ENCODE measurements at places on chromosomes 13 and 19. TPM values are rescaled to one million over a fixed set of nuclear protein-coding genes. Genes with fewer than 3 reads are reported as not detected.

The CLEC11A gene
- 40.1 TPM for polyA plus RNA-seq

The FFAR1 gene
- 0.06 TPM for polyA plus RNA-seq

The THSD8 gene
- 5.8 TPM for polyA plus RNA-seq

The FIZ1 gene
- polyA plus RNA-seq, result 21.7 TPM

The PNMA8C gene
- 0.58 TPM for polyA plus RNA-seq

The TLE6 gene
- polyA plus RNA-seq, result 11.5 TPM

The CCDC8 gene
- 52.9 TPM for polyA plus RNA-seq

The METTL21C gene
- polyA plus RNA-seq, result not detected

The FXYD3 gene
- polyA plus RNA-seq, result 20.3 TPM

DNA sequence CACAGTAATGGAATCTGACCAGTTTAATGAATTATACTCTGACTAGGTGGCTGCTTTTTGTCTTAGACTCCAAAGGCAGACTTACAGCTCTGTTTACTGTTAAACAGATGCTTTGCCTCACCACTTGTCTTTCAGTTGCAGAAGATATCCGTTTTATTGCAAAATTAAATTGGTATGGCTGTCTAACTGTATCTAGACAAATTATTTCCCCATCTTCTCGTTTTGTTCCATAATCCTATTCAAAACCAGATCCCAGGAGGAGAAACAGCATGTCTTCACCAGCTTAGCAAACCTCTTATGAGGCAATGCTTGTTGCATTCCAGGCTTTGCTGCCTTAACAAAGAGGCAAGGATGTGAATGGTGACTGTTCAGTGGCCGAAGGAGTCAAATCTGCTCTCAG is 215.6 kb downstream of the TDRD3 start:
- DNase-seq, result no peak

- no peak for DNase-seq
These were observed 640 bp upstream of the EPOR start for GRCh38 chr19:11384778-11385129.

GRCh38 chr19:34172661-34173192 is 423 bp downstream of the LSM14A start:
- DNase-seq, result peak; percentile 65

DNA sequence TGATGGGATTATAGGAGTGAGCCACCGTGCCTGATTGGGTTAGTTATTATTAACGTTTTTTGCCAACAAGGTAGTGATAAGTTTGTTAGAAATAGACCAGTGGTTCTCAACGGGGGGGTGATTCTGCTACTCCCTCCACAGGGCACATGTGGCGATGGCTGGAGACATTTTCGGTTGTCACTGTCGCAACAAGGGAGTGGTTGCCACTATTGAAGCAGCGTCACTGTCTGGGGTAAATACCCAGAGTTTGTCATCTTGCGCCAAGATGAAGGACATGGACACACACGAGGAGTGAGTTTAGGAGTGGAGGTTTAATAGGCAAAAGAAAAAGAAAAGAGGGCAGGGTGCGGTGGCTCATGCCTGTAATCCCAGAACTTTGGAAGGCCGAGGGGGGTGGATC is 18.9 kb downstream of the ADGRE3 start:
- no peak for DNase-seq

DNA sequence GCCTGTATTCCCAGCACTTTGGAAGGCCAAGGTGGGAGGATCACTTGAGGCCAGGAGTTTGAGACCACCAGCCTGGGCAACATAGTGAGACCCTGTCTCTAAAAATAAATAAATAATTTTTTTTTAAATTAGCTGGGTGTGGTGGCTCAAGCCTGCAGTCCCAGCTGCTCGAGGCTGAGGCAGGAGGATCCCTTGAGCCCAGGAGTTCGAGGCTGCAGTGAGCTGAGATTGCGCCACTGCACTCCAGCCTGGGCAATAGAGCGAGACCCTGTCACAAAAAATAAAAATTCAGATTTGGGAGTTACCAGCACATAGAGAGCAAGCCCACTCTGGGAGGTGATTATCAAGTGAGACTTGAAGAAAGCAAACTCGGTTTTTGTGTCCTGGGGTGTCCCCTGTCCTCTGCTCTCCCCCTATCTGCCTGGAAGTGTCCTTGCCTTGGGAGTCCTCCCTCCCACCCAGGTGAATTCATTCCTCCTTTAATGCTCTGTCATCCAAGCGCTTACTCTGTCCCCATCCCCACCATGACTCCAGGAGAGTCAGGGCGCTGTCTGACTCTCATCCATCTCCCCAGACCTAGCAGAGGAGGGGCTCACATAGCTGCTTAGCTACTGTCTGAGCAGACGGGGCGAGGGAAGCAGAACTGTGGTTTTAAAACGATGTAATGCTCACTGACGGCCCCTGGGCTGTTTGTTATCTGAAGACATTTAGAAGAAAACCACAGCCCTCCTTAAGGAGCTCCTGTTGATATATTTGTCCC is 146.8 kb downstream of the STK24 start:
- DNase-seq, result no peak

GRCh38 chr19:17136021-17136420 is 60.4 kb downstream of the MYO9B start:
- DNase-seq, result no peak

DNA sequence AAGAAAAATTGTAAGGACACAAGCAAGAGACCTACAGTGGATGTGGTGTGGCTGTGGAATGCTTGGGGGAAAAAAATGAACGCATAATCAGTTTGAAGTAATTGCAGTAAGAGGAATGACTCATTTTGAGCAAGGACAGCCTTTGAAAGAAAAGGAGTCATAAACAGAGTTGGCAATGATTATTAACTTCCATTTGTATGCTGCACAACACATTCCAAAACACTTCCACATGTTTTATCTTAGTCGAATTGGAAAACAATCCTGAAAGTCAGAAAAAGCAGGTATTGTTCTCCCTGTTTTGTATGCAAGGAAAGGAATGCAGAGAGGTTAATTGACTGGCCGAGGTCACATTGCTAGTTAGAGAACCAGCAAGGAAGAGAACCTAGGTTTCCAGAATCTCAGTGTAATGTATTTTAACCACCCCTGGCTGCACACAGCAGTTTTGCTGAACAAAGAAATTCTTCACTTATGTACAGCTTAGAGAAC is 630.0 kb upstream of the MIR17HG start:
- DNase-seq, result no peak

DNA sequence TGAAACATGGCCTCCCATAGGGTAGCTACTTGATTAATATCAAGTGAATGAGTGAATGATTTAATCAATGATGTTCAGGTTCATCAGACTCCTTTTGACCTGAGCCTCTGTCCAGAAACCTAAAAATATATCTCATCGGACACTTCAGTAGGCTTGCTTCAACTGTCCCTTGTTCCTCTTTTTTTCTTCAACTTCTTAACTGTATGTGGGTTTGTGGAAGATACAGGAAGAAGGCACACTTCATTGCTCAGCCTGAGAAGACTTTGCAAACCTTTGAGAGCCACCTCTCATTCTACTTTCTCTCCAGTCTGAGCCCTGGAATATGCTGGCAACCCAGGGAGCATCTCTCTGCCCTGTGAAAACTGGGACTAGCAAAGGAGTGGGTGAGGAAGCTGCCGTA is 557.0 kb downstream of the FGF9 start:
- DNase-seq, result no peak

DNA sequence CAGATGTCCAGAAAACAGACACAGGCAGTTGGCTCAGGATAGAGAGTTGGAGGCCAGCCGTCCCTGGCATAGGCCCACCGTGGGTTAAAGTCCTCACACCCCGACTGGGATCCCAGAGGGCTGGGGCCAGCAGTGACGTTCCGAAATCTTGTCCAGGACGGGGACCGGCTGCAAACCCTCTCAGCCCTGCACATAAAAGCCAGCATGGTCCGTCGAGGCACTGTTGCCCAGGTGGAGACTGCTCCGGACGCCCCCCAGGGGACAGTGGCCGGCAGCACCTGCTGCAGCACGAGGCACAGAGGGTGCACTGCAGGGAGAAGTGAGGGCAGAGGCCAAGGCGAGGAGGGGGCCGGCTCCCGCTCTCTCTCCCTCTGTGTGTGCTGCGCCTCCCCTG is 4.3 kb upstream of the IFNL2 start:
- DNase-seq, result no peak

GRCh38 chr13:75896271-75896670 is 260.1 kb downstream of the LMO7 start:
- DNase-seq, result no peak

DNA sequence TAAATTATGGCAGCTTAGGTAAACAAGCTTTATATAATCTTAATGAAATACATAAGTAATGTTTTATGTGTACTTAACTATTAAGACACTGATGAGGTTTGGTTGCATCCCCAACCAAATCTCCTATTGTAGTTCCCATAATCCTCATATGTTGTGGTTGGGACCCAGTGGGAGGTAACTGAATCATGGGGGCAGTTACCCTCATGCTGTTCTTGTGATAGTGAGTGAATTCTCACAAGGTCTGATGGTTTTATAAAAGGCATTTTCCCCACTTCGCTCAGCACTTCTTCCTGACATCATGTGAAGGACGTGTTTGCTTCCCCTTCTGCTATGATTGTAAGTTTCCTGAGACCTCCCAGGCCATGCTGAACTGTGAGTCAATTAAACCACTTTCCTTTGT is 212.7 kb downstream of the DIAPH3 start:
- no peak for DNase-seq

- DNase-seq, result no peak
These were observed 39.9 kb upstream of the TMTC4 start for GRCh38 chr13:100714478-100714877.

DNA sequence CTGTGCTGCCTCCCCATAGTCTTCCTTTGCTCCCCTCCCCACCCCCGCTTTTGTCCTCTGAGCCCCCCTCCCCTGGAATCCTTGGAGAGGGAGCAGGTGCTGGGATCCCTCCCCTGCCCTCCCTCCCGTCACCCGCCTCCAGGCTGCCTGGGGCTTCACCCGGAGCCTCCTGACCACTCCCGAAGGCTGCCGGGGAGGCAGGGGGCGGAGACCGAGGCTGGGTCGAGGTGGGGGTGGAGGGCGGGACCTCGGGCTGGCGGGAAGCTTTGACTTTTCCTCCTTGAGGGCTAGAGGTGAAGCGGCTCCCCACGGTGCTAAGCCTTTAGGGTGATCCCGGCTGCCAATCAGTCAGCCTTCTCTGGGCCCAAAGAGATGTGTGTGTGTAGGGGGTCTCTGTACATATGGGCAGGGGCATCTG is 1.5 kb downstream of the KMT5C start:
- DNase-seq, result peak; percentile 90

GRCh38 chr19:53511933-53512374 is 26.0 kb upstream of the ZNF331 start:
- DNase-seq, result no peak

DNA sequence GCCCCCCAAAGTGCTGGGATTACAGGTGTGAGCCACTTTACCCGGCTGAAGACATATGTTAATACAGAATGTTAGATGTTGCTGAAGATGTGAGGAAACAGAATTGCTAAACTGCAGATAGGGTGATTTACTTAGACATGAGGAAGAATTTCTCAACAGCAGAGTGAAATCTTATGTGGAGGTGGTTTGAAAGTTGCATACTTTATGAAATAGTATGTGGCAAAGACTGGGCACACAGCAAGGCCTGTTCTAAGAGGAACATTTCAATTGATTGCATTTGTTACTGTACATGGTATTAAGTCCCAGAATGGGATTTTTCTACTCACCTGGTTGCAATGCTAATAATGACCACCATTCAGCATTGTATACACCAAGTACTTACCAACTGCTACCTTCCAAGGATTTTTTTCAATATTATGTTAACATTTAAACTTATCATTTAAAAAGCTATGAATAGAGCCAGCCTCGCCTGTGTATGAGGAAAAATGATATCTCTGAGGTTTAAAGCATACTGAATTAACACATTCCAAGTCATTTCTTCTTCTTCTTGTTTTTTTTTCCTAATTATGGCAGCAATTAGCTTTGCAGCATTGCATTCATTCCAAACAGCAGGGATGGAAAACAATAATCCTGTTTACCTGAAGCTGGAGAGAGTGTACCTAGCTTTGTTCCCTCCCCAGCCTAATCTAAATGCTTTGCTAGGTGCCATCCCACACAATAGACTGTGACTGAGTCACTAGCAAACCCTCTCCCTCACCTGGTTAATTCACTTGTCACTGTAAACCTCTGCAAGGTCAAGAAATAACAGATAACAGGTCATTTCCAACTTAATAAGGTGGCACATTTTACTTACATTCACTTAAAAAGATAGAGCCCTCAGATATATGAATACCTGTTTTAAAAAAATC is 19.4 kb upstream of the KLF5 start:
- DNase-seq, result no peak

DNA sequence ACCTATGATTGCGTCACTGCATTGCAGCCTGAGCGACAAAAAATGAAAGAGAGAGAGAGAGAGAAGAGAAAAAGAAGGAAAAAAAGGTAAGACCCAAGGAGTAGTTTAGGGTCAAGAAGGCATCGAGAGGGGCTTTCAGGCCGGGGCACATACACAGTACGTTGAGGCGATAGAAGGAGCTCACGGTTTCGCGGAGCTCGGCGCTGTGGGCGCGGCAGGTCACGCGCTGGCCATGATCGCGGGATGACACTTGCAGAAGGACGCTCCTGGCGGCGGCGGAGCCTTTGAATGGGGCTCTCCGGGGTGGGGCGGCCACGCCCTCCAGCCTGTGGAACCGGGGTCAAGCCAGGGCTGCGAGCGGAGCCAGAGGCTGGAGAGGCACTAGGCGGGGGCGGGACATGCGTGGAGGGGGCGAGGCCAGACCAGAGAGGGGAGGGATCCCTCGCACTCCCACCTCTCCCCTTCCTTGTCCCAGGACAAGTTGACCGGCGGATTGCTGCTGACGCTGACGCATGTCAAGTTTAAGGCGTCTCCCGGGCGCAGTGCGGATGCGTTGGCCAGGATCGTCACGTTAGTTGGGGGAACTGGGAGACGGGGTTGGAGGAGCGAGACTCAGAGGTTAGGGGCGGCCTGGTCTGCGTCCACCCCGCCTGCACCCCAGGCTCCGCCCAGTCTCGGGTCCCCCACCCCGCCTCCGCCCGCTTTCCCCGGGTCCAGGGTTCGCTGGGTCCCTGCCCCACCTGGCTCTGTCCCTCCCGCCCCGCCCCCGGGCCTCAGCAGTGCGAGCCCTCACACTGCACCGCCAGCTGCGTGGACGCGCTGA is 6.9 kb downstream of the NPHS1 start:
- DNase-seq, result no peak

- DNase-seq, result peak; percentile 78
These were observed 2.2 kb downstream of the C13orf46 start for GRCh38 chr13:113971471-113972231.

- peak; percentile 42 for DNase-seq
These were observed 1.4 kb downstream of the NOVA2 start for GRCh38 chr19:45972081-45972946.

DNA sequence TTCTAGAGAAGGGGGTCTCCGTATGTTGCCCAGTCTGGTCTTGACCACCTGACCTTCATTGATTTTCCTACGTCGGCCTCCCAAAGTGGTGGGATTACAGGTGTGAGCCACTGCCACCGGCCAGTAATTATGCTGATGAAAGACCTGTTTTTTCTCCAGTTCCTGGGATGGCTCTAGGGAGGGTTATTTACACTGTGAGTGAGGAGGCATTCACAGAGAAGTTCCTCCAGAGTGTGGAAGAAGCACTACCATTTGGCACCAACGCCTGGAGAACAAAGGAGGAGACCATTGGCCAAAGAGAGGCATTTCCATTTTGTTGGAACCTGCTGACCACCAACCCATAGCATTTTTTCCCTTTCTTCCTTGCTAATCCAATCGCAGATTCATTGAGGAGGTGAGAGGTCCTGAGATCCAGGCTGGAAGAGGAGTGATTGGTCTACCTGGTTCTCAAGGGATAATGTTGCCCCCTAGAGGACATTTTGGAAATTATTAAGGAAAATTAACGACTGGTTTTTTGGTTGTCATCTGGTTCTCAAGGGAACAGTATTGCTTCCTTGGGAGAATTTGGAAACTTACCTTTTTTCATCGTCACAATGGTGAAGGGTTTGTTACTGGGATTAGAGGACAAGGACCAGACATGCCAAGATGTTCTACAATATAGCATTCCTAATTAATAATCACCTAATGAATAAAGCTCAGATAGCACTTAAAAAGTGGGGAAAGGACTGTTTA is 5.5 kb upstream of the SAE1 start:
- no peak for DNase-seq
